Tibial nerve (tissue), 4 donors: ENCODE measurements at places on chromosomes 12 and 14.

DNA sequence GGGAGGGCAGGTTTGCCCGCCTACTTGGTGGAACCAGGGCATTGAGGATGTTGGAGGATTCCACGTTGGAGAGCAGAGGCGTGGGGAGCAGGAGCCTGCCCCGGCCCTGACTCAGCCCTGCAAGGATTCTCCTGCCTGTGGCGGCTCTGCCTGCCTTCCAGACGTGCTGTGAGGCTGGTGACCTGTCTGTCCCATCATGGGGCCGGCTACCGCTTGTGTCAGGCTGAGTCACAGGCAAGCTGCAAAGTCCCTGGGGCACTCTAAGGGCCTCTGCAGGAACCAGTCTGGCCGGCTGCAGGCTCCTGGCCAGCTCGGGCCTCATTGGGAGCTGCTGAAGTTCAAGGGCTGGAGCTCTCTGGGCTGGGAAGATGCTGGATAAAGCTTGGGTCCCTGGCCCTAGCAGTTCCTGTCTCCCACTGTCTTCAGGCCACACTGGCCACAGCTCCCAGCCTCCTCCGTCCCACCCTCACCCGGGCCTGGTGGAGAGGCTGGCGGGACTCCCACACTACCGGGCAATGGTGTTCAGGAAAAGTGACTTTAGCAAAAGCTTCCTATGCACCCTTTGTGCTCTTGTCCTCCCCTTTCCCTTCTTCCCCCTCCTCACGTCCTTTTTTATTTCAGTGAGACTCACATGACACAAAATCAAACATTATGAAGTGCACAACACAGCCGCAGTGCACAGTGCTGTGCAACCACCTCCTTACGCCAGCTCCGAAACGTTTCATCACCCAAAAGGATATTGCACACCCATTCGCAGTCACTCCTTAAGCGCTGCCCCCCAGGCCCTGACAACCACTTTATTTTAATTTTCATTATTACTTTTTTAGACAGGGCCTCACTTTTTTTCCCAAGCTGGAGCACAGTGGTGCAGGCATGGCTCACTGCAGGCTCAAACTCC is 22.0 kb upstream of the ULK1 start:
- DNase-seq, result no peak

GRCh38 chr14:96832351-96832750 is 35.2 kb downstream of the VRK1 start:
- no peak for DNase-seq

GRCh38 chr14:75980856-75981255 is 939 bp downstream of the TGFB3 start:
- no peak for DNase-seq

DNA sequence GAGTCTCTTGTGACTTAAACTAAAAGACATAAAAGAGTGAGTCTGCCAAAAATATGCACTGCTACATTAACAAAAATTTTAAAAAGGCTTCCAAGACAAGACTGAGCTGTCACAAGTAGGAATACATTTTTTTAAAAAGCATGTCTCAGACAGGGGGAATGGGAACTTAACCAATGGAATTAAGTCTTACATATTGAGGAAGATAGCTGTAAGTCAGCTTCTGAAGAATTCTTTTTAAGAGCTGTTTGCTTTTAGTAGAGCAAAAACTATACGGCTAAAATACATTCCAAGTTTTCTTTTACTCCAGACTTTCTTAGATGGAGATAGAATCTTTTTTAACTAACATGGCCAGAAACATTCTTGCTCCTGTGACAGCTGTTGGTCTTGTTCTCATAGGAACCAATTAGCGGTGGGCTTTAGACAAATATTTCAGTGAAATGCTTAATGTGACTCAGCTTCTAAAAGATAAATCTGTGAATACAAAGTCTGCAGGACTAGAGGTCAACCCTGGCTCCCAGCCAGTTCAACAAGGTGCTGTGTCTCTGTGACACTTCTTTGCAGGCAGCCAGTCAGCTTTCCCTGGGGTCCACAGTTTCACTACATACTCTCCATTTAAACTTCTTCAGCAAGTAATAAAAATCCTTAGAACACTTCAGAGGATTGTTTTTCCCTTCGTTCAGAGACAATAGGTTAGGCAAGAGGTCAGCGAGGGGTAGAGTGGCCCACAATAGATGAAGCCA is 187.6 kb downstream of the NAV3 start:
- DNase-seq, result no peak

DNA sequence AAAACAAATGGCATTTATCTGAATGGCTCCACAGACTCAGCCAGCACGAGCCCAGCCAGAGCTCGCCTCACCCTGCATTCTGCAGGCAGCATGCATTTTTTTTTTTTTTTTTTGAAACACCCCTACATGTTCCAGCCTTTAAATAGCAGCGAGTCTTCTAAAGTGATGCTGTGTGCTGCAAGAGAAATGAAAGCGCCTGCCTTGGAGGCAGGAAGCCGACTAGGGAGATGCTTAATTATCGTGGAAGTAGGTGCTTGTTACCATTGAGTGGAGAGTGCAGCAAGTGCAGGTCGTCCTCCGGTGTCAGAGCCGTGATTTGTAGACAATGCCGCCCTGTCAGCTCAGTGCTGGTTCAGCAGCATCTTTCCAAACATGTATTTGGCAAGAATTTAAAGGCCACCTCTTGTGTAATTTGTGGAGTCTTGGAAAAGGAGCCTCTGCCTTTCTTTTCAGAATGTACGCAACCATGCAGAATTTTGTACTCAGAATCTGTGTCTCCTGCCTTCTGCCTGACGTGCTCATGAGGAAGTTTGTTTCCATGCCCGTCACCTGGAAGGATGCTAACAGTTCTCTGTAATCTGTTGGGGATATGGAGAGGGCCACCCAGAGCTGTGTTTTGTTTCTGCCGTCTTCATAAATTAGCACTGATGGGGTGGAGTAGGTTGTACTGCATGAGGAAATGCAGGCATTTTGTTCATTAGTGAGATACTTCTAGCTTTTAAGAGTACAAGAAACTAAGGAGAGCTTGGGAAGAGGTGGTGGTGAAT is 345.9 kb upstream of the RGS6 start:
- DNase-seq, result no peak

- no peak for DNase-seq
These were observed 55.4 kb downstream of the AKAP6 start for GRCh38 chr14:32384464-32384863.
